HAP-1 (cell line): ENCODE measurements at places on chromosomes 16 and 17.

DNA sequence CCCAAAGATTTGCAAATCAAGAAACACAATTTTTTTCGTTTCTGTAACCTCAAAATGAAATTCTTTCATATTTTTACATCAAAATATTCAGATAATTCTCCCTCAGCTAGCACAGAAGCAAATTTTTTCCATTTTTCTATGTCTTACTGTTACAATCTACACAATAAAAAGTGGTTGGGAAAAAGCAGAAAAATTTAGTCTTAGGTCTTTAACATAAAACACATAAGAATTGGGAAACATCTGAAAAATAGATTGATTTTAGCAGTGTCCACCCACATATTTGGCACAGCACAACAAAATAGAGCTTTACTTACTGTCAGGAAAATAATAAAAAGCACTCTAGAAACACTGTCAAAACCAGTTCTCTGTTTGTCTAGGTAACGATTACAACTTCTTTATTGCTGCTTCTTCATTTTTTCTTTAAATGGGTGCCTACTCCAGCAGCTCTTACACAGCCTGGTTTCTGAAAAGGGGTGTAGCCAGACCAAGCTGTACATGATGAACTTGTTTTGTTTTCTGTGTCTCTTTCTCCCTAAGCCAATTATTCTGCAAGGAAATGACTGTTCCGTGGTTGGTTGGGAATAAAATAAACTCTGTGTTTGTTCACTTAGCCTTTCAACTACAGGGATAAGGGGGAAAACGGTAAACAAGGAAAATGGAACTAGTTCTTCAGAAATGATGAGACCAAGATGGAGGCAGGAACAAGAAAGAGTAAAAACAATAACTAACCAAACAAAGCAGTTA lies at the start of gene ABCA6:
Gene ABCA6, minus strand, starts transcription at position 465 of the 744 bp plus-strand sequence. CDS start 1,192 bp downstream, outside the sequence.
- no peak for DNase-seq

DNA sequence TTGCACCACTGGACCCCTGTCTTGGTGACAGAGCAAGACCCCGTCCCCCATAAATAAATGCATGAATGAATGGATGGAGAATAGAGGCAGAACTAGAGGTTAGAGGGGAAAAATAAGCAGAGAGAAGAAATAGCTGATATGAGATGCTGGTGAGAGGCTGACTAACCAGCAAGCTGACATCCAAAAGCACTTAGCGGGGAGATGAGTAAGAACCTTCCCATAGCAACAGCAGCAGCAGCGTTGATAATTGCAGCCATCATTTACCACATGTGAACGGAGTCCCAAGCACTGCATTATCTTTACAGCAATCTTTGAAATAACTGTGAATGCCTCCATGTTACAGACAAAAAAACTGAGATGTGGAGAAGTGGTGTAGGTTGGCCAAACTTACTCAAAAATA lies 777.3 kb upstream of the EEF2KMT start:
- no peak for DNase-seq

DNA sequence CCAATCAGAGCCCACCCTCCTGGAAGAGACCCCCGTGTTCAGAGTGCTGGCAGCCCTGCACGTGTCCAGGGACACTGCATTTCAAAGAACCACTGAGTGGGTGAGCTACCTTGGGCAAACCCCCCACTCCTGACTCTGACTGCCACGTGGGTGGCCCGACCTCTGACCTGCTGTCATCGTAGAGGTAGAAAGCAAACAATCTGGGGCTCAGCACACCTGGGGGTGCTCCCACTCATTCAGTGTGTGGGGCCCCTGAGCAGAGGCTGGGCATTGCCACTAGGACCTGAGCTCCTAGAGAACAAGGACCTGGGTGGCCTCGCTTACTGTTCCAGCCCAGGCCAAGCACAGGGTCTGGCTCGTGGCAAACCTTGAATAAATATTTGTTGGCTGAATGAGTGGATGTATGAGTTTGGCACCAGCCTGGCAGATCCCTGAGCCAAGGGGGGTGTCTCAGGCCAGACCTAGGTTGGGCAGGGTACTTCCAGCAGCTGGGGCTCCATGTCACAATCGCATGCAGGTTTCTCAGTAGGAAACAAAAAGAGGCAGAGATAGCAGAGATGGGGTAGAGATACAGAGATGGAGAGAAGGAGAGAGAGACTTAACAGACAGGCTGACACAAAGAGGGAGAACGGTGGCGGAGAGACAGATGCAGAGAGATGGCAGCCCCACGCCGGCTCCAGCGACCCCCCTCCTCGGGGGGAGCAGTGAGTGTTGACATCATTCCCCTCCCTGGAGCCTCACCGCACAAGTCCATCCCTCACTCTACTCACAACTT lies 5.4 kb upstream of the DRC7 start:
- DNase-seq = no peak

- no peak for DNase-seq
Observed at GRCh38 chr17:81518113-81518784, 5.7 kb upstream of the ACTG1 start.

DNA sequence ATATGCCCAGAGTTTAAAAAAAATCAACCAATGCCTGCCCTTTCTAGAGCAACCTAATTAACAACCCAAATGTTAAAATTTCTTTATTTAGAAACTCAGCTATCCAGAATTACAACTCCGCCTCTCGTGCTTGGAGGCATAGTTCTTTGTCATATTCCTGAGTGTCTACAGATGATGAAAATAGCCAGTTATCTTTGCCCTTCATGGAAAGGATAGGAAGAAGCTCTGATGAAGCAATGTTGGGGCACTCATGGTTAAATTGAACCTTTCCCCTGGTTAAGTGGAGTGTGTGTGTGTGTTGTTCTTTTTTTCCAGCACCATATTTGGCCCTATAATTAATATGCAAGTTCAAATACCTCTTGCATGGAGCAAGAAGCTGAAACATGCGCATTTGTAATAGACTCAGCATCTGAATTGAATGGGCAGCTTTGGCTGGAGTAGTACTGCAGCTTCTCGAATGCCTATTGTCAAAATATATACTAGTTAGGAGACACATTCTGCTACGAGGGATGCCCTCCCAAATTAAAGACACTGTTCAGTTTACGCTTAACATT lies 506.2 kb downstream of the WWOX start:
- DNase-seq = no peak

GRCh38 chr16:17548825-17549224 lies 78.1 kb upstream of the XYLT1 start:
- DNase-seq = no peak

- no peak for DNase-seq
Observed at GRCh38 chr17:81385320-81386111, 9.7 kb upstream of the BAHCC1 start.

- DNase-seq = no peak
Observed at GRCh38 chr17:67035131-67036083, 8.9 kb upstream of the CACNG1 start.

DNA sequence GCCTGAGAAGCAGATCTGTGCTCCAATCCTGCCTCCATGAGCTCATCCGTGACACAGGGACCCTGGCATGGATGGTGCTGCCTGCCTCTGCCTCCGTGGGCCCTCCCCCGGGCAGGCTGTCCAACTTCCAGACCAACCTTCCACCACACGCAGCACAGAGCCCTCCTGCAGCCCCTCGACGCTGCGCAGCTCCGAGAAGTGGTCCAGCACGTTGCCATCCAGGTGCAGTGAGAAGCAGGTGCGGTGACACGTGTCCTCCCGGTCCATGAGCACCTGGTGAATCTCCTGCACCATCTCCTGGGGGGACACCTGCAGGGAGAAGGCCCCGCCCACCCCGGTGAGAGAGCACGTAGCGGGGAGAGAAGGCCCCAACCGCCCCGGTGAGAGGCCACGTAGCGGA lies 8.4 kb downstream of the CLUH start:
- no peak for DNase-seq

- DNase-seq = no peak
Observed at GRCh38 chr17:65941356-65941899, 250.5 kb downstream of the CEP112 start.

- no peak for DNase-seq
Observed at GRCh38 chr17:45355087-45355486, 38.3 kb upstream of the MAP3K14 start.

DNA sequence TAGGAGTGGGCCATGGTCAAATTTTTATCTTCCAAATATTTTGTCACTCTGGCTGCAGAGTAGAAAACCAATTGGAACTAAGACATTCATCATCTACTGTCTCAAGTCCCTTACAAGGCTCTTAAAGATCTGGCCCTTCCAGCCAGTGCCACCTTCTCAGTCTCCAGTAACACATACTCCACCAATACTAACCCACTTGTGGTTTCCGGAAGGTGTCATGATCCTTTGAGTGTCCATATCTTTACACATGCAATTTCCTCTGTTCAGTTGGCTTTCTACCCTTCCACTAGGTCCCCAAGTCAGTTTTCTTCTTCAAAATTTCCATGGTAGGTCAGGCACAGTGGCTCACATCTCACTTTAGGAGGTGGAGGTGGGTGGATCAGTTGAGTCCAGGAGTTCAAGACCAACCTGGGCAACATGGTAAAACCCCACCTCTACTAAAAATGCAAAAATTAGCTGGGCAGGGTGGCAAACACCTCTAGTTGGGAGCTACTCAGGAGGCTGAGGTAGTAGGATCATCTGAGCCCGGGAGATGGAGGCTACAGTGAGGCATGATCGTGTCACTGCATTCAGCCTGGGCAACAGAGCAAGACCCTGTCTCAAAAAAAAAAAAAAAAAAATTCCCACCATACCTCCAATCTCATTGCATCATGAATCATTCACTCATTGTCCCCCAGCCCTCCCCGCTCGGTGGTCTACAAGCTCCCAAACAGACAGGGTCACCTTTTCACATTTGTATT lies 6.0 kb upstream of the GRB2 start:
- no peak for DNase-seq

- no peak for DNase-seq
Observed at GRCh38 chr16:81817296-81817695, 38.2 kb downstream of the PLCG2 start.

GRCh38 chr17:64455993-64456885 lies 7.3 kb downstream of the MILR1 start:
- no peak for DNase-seq

DNA sequence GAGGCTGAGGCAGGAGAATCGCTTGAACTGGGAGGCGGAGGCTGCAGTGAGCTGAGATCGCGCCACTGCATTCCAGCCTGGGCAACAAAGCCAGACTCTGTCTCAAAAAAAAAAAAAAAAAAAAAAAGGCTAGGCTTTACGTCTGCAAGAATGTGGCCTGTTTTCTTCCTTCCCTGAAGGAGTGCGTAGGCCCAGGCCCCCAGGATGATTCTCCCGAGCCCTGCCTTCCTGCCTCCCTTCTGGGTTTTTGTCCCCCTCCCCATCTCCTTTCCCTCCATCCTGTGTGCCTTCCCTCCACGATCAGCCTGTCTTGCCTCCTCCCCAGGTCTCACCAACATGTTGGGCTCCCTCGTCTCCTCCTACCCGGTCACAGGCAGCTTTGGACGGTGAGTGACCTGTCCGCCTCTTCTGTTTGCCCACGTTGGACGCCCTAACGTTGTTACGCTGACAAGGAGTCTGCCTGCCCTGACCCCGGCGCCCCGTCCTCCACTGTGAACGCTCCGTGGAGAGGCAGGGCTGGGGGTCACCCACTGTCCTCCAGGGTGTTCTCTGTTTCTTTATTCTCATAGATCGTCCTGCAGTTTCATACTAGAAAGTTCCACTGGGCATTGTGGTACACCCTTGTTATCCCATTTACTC lies 15.7 kb upstream of the RNF213 start:
- DNase-seq = no peak

DNA sequence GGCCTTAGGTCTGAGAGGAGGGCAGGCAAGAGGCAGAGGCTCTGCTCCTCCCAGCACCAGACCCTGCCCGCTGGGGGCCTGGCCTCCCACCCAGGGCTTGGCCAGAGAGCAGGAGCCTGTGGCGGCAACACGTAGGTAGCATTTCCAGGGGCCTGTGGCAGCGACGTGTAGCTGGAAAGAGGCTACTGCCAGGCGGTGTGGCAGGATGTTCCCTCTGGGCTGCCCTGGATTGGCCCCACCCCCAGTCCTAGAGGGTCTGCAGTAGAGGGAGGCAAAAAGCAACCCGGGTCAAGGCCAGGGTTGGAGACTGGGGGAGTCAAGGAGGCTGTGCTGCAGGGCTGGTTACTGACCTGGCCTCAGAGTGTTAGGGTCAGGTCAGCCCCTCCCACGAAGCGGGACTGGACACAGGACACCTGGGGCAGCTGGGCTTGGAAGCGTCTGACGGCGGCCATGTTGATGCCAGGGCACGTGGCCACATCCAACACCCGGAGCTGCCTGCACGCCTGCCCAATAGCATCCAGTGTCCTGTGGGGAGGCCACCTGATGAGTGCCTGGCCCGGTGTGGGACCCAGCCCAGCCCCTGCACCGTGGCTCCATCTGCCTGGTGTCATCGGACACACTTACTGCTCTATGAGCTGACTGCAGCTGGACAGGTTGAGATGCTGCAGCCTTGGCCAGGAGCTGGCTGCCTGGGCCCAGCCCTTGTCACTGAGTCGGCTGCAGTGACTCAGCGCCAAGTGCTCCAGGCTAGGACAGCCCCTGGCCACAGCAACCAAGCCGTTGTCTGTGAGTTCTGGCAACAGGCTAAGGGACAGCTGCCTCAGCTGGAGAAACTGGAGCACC lies 8.5 kb downstream of the ELMO3 start:
- DNase-seq = no peak

GRCh38 chr16:19771796-19772195 lies 53.7 kb downstream of the IQCK start:
- no peak for DNase-seq
